ENCODE measurements at places on chromosomes 4 and X. TPM values are rescaled to one million over a fixed set of nuclear protein-coding genes. Genes with fewer than 3 reads are reported as not detected.

DNA sequence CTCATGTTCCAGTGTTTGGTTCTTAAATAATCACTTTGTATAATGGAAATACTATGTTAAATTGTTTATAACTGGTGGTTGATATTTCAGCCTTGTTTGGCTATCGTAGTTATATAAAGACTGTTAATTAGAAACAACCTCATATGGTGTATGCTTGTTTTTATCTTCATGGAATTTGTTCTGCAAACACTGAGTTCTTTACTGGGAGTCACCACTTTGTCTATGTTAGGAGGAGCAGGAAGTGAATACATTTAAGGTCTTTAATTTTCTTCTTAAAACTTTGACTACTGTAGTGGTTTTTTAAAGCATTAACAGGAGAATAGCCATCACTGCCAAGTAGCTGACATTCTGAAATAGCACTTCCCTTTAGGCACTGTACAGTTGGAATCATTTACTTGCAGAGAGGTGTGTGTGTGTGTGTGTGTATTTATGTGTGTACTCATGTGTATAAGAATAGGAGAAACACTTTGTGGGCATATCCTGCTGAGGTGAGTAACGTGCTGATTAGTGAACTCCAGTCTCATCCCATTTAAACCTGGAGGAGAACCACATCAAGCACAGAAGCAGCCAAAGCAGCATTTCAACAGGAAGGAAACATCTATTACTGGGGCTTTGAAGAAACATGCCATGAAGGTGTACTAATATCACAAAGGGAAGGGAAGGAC is 37.8 kb downstream of the TET2 start:
- no peaks in the 10 kb centered on the region for H3K36me3 ChIP-seq
- no peak overlapping the region for H3K4me3 ChIP-seq
- no peak overlapping the region for H3K27ac ChIP-seq
- peaks cover 2% of the 10 kb centered on the region for H3K4me1 ChIP-seq
- H3K27me3 ChIP-seq: no peaks in the 10 kb centered on the region
- DNase-seq: no peak

DNA sequence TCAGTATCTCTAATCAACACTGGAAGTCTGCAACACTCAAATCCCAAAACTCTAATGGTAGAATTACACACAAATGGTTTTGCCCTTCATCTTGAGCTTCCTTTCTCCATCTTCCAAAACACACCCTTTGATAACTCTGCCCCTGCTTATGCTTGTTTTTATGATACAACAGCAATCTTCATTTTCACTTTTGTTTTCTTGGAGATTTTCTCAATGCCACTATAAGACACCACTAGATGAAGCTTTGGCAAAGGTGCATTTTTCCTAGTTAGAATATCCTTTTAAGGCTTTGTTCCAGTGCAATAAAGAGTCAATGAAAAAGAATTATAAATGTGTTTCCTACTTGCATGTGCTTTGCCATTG is 472.4 kb upstream of the NWD2 start:
- H3K27me3 ChIP-seq: peaks cover 3% of the 10 kb centered on the region
- H3K27ac ChIP-seq: no peak overlapping the region
- DNase-seq: no peak
- H3K4me1 ChIP-seq: peaks cover 8% of the 10 kb centered on the region
- H3K36me3 ChIP-seq: no peaks in the 10 kb centered on the region

The C4orf51 gene
- 15.4 TPM for total RNA-seq

GRCh38 chrX:149079805-149080406 is 425.2 kb downstream of the IDS start:
- no peaks in the 10 kb centered on the region for H3K27me3 ChIP-seq
- no peaks in the 10 kb centered on the region for H3K36me3 ChIP-seq
- no peak overlapping the region for H3K4me3 ChIP-seq
- 0 out of 2 replicates have a peak, but pooled peaks cover 3% of the 10 kb centered on the region for H3K4me1 ChIP-seq

- no peak overlapping the region for H3K27ac ChIP-seq
- H3K36me3 ChIP-seq: no peaks in the 10 kb centered on the region
- H3K27me3 ChIP-seq: no peaks in the 10 kb centered on the region
- DNase-seq: no peak
Measured at GRCh38 chr4:125979950-125980349, 665.2 kb downstream of the FAT4 start.

The PPA2 gene
- 64.0 TPM for total RNA-seq

DNA sequence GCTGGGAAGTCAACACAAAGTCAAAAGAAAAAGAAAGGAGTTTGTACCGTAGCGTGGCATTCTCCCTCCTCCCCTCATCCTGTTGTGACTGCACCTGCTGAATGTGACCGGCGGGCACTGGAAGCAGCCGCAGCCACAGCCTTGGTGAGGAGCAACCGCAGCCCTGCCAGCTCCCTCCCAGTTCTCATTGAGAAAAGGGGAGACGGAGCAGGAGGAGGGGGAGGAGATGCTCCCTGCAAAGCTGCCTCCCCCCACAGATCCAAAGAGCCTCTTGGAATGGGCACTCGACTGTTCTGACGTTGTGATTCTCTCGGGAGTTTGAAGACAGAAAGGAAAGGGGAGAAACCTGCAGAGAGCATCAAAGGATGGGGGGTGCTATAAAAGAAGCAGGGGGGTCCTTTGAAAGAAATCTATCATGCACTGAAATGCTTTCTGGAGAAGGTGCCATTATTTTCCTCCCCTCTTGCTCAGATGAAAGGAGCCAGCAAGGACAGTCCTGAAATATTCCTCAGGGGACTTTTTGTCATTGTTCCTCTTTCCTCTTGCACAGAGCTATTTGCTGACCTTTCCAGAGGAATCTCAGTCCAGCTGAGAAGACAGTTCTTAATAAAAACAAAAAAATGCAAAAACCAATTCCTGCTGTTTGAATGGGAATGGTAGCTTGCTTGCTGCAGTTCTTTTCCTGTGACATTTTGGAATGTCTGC is 429.7 kb downstream of the MAPK10 start:
- H3K36me3 ChIP-seq: no peaks in the 10 kb centered on the region
- H3K27ac ChIP-seq: peak overlapping the region; percentile 71
- peak; percentile 59 for DNase-seq
- peaks cover 58% of the 10 kb centered on the region for H3K4me1 ChIP-seq
- peak overlapping the region; percentile 61 for H3K4me3 ChIP-seq

DNA sequence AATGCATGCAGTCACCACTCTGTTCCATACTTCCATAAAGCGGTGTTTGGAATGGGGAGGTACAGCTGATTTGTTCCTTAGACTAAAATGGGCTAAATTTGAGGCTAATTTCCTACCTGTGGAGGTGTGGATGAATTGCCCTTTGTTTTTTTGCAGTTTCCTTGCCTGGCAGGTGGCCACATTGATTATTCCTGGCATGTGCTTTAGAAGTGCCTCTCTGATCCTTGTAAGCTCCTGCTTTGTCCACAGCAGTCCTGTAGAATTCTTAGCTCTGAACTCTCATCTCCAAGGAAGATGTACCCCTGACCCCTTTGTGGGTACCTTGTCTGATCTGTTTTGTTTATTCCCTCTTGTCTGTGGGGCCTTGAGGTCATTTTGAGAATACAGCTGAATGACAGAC is 136.8 kb downstream of the ADGRL3 start:
- H3K36me3 ChIP-seq: no peaks in the 10 kb centered on the region
- peaks cover 42% of the 10 kb centered on the region for H3K4me1 ChIP-seq
- peak; percentile 18 for DNase-seq
- no peaks in the 10 kb centered on the region for H3K27me3 ChIP-seq

- no peak overlapping the region for H3K4me3 ChIP-seq
- no peak overlapping the region for H3K27ac ChIP-seq
- no peaks in the 10 kb centered on the region for H3K4me1 ChIP-seq
- no peak for DNase-seq
- no peaks in the 10 kb centered on the region for H3K27me3 ChIP-seq
Measured at GRCh38 chr4:97215409-97215941, 927.8 kb downstream of the STPG2 start.

- DNase-seq: no peak
- no peaks in the 10 kb centered on the region for H3K36me3 ChIP-seq
- no peaks in the 10 kb centered on the region for H3K27me3 ChIP-seq
- H3K4me3 ChIP-seq: no peak overlapping the region
- no peak overlapping the region for H3K27ac ChIP-seq
Measured at GRCh38 chr4:161143375-161143774, 1020.4 kb downstream of the FSTL5 start.

- no peak overlapping the region for H3K4me3 ChIP-seq
- DNase-seq: no peak
- H3K36me3 ChIP-seq: peaks cover 17% of the 10 kb centered on the region
- no peak overlapping the region for H3K27ac ChIP-seq
- H3K4me1 ChIP-seq: no peaks in the 10 kb centered on the region
Measured at GRCh38 chrX:101028562-101028961, 23.3 kb downstream of the TRMT2B start.

Data from WTC11 (cell line).